NCI-H1694 (cell line): ENCODE measurements at places on chromosomes 7 and 10.

DNA sequence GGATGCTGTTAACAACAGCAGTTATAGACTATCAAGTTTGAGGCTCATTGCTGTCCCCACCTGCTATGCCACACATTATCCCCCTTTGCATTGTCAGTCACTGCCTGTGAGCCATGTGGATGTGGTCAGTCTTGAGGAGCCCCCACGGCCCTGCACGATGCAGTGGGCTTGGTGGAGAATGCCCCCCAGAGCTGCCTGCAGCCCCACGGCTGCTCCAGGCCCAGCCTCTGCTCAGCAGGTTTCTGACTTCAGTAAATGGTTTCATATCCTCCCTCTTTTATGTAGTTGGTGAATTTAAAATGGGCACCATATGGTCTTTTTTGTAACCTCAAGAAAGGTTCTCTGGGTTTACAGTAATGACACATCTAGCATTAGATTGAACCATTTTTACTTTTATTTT lies 164.1 kb downstream of the EBF3 start:
- DNase-seq: no peak

- no peak for DNase-seq
Measured at GRCh38 chr10:33271969-33272583, 62.4 kb downstream of the NRP1 start.

- DNase-seq: no peak
Measured at GRCh38 chr7:114789161-114789560, 132.7 kb upstream of the MDFIC start.

DNA sequence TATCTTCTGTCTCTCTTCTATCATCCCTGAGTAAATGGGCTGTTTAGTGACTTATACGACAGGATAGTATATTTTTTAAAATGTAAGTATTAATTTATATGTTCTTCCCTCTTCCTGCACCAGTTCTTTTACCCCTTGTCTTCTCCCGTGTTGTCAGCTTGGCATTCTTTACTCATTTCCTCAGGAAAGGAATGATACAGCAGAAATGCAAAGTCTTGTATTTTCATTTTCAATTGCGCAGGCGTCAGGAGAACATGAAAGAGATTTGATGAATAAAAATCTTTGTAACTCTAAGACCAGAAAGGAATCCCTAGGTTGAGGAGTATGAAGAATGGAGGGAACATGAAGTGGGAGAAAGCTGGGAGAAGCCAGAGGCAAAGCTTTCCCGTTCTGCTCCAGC lies 18.8 kb upstream of the VPS41 start:
- DNase-seq: no peak

GRCh38 chr10:23294638-23295247 lies 49.9 kb downstream of the C10orf67 start:
- DNase-seq: no peak

DNA sequence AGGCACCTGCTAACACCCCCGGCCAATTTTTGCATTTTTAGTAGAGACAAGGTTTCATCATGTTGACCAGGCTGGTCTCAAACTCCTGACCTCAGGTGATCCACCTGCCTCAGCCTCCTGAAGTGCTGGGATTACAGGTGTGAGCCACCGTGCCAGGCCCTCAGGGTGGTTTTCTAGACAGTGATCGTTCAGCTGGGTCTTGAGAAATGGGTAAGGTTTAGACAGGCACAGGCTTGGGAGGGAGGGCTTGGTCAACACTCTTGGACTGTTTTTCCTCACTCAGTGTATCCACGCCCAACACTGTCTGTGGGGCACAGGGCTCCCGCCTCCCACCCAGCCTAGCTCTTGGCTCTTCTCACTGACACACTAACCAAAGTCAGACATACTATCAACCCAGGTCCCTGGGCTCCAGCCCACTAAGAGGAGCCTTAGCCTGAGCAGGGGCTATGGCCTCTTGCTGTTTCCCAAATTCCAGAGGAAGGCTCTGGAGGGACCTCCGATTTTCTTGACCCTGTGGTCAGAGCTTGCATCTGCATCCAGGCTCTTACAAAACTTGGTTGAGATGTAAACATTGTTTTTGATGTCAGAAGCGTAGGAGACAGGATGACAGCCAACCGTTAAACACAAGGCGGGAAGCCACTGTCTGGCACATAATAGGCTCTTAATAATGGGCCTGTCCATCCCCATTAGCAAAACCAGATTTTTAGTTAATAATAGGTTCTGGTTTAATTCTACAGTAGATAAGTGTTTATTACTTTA lies 143.9 kb downstream of the PRKAG2 start:
- no peak for DNase-seq

DNA sequence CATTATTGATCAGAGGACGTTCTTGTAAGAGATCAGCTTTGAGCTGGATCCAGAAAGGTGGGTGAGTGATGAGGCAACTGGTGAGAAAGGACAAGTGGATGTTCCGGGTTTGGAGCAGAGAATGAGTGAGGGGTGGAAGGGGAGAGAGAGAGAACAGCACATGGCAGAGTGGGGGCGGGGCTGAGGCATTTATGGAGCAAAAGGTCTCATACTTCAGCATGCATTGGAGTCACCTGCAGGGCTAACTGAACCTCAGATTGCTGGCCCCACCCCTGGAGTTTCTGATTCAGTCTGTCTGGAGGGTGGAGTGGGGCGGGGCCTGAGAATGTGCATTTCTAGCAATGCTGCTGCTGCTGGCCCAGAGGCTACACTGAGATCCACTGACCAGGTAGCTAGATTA lies 71.2 kb downstream of the GOLGA7B start:
- DNase-seq: no peak

- no peak for DNase-seq
Measured at GRCh38 chr7:119943942-119944600, 328.9 kb upstream of the KCND2 start.

- no peak for DNase-seq
Measured at GRCh38 chr10:14684354-14684753, 90.3 kb downstream of the FAM107B start.

DNA sequence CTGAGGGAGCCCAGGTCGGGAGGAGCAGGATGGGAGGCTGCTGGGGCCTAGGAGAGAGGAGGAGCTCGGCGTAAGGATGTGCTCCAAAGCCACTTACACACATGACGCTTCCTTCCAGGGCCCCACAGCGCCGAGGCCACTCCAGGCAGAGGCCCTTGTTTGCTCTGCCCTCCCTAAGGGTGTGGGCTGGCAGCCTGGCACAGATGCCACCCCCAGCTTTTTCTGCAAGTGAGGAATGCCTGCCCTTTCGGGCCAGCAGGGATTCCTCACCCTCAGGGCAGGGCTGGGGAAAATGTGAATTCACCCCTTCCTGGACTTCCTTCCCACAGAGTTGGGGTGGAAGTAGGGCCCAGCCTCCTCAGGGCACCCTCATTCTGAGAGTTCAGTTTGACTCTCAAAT lies 5.6 kb upstream of the AQP1 start:
- DNase-seq: no peak

DNA sequence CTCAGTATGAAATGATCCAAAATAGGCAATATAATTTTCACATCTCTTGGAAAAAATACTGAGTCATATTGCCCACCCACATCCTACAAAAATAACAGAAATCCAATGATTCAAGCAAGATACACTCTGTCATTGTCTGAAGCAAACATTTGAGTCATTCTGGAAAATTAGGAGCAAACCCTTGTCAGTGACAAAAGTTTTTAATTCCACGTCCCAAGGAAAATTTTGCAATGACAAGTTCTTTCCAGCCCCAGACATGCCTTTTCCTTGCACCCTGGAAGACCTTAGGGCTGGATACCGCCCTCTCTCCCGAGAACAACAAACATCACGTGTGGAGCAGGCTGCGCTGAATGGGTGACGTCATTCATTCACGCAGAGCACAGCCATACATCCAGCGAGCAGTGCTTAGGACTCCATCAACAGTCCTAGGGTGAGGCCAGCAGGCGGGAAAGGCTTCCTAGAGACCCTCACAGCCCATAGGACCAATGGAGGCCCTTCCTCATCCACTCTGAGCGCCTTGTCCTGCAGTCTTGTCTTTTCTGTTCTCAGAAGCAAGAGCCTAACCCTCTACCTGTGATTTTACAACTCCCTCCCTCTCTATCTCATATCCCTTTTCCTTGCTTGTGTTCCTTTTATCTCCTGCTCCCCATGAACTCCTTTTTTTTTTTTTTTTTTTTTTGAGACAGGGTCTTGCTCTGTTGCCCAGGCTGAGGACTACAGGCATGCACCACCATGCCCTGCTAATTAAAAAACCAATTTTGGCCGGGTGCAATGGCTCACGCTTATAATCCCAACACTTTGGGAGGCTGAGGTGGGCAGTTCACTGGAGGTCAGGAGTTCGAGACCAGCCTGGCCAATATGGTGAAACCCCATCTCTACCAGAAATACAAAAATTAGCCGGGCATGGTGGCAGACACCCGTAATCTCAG lies 23.5 kb upstream of the KDM7A start:
- no peak for DNase-seq

DNA sequence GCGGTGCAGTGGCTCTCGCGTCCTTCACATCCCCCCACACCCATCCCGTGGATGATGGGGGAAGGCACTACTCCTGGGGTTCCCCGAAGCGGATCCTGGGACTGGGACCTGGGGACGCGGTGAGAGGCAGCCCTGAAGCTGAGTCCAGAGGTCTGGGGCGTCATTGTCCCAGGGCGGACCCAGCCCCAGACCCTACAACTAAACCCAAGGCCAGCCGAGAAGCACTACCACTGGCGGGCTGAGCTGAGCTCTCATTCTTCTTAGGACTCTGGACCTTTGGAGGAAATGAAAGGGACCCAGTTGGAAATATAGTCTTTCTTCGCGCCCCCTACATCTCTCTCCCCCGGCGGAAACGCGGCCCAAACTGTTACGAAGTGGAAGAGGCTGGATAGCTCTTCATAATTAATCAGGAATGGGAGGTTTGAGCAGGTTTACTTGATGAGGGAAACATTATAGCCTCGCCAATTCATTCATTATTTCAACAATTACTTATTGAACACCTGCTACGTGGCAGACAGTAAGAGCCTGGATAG lies 389 bp upstream of the FBXL15 start:
- no peak for DNase-seq

DNA sequence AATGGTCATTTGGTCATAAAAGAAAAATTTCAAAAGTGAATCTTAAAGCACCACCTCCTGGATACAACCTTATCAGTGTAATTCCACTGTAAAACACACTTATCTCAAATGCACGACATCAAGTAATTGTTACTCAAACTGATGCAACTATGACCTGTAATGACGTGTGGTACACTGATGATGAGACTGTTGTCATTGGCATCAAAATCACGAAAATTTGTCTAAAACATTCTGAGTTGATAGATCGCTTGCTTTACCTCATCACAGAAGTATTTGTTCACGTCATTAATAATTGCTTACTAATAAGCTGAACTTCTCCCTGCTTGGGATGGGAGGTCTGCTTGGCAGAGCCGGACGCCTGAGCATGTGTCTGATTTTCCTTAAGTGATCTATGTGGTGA lies 221.8 kb upstream of the KLF6 start:
- no peak for DNase-seq

DNA sequence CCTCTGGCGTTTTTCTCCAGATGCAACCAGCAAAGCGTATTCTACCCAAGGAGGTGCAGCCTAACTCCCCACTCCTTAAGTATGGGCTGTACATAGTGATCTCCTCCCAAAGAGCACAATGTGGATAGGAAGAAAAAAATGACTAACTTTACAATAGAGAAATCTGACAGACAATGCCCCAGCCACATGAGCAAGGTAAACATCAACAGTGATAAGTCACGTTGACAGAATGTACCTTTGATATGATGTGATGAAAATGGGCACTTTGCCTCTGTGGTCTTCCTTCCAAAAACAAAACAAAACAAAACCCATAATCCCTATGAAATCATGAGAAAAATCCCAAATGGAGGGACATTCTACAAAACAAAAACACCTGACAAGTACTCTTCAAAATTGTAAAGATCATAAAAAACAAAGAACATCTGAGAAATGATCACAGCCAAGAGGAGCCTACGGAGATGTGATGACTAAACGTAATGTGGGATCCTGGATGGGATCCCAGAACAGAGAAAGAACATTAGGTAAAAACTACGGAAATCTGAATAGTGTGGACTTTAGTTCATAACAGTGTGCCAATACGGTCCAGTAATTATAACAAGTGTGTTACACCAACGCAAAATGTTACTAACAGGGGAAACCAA lies 50.6 kb downstream of the ABLIM1 start:
- DNase-seq: no peak

GRCh38 chr10:91520661-91521060 lies 110.5 kb downstream of the HECTD2 start:
- DNase-seq: no peak

GRCh38 chr7:114598946-114599345 lies 184.3 kb downstream of the FOXP2 start:
- DNase-seq: no peak

DNA sequence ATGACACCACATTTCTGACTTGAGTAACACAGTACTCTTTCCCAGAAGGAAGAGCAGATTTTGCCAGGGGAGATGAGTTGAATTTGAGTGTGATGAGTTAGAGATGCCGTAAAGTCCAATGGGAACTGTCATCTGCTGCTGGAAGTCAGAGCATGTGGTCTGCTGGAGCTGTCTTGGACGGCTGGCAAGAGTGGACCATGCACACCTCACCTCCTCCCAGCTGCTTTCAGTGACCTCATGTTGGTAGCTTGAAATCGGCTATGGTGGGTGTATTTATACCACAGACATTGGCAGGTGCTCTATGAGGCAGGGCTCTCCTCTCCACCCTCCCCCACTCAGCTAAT lies 82.3 kb downstream of the COL13A1 start:
- no peak for DNase-seq

DNA sequence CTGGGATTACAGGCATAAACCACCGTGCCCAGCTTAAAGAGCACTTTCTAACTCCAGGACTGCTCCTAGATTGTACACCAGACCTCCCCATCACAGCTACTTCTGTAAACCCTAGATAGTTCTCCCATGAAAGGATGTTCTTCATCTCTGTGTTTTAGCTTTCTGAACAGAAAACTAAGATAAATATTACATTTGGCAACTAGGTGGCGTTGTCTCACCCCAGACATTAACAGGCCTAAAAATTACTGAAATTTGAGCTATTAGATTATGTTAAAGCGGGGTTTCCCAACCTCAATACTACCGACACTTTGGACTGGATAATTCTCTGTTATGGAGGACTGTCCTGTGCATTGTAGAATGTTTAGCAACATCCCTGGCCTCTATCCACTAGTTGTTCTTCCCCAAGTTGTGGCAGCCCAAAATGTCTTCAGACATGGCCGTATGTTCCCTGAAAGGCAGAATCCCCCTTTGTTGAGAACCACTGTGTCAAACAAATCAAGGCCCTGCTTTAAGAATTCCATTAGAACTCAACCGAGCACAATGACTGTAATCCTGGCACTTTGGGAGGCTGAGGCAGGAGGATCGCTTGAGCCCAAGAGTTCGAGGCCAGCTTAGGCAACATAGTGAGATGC lies 19.1 kb downstream of the ATOH7 start:
- DNase-seq: peak; percentile 3

- DNase-seq: no peak
Measured at GRCh38 chr10:17787087-17787961, 21.8 kb upstream of the MRC1 start.

DNA sequence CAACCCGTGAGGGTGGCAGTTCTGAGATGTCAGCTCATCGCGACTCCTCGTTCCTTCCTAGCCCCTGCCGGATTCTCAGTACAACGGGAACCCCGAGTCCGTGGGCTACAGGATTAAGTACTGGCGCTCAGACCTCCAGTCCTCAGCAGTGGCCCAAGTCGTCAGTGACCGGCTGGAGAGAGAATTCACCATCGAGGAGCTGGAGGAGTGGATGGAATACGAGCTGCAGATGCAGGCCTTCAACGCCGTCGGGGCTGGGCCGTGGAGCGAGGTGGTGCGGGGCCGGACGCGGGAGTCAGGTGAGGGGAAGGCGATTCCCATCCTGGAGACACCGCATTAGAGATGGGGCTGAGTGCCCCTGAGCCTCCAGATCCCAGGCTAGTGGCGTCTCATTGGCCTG lies 568.1 kb upstream of the FOXK1 start:
- DNase-seq: no peak
